ENCODE measurements at places on chromosomes 2 and 18.

DNA sequence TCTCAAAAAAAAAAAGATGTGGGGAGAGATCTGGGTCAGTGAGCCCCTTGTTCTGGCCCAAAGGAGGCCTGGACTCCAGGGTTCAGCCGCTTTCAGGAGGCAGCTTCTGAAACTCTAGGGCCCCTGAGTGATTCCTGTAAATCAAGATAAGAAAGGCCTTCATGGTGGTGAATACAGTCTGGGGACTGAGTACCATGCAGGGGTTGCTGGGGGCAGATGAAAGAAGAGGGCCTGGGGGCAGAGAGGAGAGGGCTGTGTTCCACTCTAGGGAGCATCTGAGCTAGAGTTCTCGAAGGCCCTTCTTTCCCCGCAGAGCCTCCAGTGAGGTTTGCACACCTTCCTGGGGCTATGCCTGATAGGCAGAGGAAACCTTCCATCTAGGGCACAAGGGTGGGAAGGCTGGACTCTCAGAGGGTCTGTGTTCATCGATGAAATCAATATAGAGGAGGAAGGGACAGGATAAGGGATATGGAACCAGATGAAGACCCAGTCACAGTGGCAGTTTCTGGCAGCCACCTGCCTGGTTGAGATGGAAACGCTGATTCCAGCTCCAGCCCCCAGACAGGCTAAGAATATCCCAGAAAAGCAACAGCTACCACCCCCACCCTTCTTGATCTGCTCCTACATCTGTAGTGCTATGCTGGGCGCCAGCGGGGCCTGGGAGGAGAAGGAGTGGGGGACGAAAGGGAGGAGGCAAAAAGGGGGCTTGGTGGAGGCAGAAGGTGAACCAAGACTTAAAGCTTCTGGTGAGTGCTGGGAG, 4.7 kb upstream of the CDK5R2 start:
- no peak for DNase-seq

DNA sequence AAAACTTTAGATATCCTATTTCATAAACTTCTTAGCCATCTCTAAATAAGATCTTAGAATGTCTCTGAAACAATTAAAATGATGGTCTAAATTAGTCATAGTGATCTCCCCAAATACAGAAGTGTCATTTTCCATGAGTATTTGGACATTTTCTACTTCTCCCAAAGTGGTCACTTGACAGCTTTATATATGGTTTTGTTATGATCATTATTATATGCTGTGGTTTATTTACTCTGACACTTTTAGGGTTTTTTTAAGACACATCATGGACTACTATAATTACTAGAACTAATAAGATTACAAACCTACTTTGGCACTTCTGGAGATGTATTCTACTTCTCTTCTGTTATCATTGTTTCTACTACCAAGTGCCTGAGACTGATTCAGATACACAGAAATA, 47.1 kb downstream of the SLC25A12 start:
- DNase-seq: no peak

- DNase-seq: no peak
These were observed 15.0 kb upstream of the CPS1 start for GRCh38 chr2:210541290-210541902.

- DNase-seq: no peak
These were observed 17.3 kb downstream of the SALL3 start for GRCh38 chr18:78996741-78997490.

DNA sequence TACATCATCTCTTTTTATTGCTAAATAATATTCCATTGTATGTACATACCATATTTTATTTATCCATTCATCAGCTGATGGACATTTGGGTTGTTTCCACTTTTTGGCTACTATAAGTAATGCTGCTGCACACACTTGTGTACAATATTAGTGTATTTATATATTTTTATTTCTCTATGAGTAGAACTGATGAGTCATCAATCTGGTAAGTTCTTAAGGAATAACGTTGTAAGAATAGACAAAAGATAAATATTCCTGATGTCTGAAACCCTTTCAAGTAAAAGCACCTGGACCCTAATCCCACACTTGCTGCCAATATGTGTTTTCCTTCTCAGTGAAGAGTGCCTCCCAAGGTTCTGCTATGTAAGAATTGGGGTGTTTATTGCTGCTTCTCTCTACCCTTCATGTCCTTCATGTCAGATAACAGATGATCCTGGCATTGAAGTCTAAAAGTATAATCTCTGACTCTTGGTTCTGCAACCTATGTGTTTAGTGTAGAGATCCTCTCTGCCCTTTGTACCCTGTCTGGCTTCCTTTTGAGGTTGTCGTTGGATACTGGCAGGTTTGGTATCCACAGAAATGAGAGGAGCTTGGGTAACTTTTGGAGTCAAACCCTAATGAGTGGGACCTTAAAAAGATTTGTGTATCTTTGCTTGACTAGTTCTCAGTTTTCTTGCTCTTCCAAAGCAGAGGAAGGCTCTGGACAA, 293.0 kb upstream of the EPC2 start:
- no peak for DNase-seq

DNA sequence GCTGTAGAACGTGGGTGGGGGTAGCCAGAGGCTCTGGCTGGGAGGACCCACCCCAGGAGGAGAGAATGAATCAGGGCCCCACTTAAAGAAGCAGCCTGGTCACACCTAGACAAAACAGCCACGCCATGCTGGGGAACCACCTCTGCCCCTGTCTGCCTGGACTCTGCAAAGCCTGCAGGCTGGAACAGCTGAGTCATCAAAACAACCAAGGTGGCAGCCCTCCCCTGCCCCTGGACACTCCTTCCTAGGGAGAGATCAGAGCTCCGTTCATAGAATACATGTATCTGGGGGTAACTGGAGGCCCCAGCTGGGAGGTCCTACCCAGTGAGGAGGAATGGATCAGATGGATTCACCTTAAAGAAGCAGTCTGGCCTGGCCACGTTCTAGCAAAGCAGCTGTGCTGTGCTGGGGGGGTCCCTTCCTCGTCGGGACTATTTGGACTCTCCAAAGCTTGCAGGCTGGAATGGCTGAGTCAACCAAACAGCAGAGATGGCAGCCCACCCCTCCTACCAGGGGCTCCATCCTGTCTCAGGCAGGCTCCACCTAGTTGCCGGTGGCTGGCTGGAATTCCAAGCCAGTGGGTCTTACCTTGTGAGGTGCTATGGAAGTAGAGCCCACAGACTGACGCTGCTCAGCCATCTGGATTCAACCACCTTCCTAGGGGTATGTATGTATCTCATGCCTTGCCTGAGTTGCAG, 50.5 kb upstream of the NT5C1B start:
- no peak for DNase-seq

GRCh38 chr2:23243073-23243659, 141.8 kb upstream of the KLHL29 start:
- no peak for DNase-seq

DNA sequence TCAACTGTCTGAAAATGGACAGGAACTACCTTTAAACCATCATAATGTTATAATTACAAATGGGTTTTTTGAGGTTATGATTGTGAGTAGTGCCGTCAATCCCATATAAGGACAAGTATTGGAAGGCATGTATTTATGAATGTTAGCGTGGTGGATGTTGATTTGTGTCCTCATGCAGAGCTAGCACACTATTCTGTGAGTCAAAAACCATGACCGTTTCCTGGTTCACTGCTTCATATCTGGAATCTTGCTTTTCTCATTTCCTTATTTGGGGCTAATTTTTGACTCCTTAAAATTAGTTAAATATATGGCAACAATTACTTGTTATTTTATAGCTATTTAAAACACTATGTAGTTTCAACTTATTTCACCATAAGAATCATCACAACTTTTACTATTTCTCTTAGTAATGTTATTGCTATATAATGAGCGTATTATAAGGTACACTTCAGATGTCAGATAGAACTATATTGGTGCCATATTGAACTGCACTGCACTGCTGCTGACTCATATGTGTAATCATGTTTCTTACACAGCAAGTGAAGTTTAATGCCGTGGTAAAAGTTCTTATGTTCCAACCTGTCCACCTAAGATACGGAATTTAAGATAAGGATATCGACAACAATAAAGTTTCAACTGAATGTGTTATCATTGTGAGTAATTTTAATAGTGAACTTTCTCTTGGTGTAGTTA, 192.8 kb downstream of the PTGR3 start:
- no peak for DNase-seq

DNA sequence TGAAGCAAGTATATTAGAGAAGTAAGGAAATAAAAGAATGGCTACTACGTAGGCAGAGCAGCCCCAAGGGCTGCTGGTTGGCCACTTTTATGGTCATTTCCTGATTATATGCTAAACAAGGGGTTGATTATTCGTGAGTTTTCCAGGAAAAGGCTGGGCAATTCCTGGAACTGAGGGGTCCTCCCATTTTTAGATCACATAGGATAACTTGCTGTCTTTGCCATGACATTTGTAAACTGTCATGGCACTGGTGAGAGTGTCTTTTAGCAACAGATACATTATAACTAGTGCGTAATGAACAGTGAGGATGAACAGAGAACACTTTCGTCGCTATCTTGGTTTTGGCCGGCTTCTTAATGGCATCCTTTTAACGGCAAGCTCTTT, 2.6 kb upstream of the UBE2F start:
- DNase-seq: no peak

Measured in stimulated activated CD8-positive, alpha-beta memory T cell treated with anti-CD3 and anti-CD28 coated beads, Interleukin-4, amount 100 ng/mL, for 1 hour (primary cell).